ENCODE measurements at places on chromosomes 7 and 10.

DNA sequence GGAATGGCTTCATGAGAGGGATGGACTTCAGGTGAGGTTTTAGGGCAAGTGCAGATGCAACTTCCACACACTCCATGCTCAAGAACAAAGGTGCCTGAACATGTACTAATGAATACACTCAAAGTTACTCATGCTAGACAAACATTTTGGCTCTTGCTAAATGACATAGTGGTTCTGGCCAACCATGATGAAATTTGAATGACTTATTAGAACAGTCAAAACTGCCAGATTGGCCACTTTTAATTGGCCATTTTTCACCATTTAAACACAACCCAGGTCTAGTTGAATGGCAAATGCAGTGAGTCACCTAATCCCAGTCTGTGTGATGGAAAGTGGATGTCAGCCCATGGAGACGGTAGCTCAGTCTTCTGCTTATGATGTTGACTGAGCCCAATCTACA is 4.9 kb upstream of the PTPRN2 start:
- no peak for DNase-seq

GRCh38 chr7:41069635-41070034 is 633.3 kb downstream of the INHBA start:
- DNase-seq: no peak

DNA sequence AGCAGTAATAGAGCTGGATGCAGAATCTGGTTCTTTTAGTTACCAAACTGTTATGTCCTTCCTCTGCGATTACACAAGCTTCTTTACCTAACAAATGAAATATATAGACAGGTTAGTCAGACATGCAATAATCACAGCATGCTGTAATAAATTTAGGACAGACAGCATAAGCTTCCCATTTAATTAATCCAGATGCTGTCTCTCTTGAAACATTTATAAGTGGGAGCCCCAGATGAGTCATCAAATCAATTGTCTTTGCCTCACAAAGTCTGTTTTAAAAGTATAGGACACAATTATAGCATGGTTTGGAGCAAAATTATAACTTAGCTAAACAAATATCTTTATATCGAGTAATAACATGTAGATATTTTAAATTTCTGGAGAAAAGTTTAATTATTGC is 1.6 kb downstream of the CDNF start:
- no peak for DNase-seq

DNA sequence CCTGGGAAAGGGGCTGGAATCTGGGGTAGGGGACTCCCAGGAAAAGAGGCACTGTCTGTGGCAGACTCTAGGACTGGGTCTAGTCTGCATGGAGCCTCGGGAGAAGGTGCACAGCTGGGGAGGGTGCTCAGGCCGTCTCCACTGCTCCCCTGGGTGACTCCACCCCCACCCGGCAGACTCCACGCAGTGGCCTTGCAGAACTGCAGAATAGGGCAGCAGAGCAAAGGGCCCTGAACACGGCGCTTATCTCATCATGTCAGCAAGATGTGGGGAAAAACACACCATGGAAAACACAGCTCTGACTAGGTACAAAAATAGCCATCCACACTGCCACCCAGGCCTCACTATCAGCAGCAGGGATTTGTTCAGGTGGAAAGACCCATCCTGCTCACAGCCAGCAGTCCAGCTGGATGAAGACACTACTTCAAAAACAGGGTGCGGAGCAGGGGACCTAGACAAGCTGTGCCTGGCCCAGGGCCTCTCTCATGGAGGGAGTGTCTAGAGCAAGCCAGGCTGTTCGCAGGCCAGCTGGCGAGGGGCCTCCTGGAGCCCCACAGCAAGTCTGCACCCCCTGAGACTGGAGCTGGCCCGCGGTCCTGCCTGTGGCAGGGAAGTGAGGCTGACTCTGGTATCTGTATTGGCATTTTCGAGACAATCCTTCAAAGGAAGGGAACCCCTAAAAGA is 11.7 kb downstream of the MAT1A start:
- no peak for DNase-seq

DNA sequence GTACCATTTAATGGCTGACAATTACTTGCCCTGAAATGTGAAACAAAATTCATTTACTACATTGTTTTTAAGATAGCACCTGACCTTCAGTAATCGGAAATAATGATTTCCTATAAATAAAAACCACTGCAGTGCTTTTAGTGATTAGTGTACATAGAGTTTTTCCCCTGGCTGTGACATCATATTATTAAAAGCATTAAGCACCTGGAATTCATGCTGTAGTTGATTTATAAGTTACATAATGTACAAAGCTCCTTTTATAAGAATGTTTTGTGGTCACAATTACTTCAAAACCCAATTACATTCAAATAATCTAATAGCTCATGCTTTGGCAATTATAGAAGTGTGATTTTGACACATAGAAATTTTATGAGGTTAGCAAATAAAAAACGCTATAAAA is 44.3 kb upstream of the EIF4H start:
- DNase-seq: no peak

DNA sequence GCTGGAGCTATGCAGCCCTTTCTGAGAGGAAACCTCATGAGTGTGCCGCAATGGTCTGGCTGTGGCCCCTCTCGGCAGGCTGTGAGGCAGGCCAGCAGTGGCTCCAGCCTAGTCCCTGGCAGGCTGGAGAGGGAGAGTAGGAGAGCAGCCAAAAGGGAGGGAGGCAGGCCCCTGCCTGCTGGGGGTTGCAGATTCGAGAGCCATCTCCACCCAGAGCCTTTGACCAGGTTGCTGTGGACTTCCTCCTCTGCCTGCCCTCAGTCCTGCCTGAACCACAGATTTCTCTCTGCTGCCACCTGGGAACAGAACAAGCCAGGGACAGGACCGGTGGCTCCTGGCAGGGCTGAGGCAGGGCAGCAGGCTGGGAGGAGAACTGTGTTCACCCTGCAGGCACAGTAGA is 13.9 kb downstream of the PAX2 start:
- DNase-seq: no peak

- DNase-seq: no peak
Measured at GRCh38 chr7:56105508-56105907, 768 bp downstream of the CHCHD2 start.

DNA sequence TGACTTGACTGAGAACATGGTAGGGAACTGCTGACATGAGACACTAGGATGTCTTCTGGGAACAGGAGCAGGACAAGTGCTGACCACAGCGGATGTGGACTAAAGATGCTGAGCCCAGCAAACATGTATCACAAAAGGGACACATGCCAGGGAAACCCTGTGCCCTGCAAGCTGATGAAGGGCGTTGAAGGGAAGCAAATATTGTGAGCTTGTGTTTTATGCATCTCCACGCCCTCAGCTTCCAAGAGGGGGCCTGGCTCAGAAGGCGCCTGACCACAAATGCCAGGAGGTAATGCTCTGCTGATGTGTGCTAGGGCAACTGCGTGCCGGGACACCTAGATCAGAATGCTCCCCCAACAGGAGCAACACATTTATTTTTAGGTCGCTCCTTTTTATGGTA is 207.3 kb downstream of the CXCL12 start:
- DNase-seq: no peak

DNA sequence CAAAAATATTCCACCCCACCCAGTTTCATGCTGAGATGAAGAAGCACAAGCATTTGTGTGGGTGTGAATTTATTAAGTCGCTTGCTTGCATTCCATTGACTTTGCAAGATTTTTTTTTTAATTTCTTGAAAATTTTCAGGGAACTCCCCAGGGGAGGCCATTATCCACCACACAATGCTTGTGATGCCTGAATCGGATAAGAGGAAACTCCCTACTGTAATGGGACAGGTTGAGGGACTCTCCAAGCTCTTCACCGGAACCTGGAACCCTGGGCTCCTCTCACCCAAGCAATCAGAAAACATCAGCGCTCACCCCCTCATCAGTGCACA is 153.6 kb upstream of the ZMIZ1 start:
- no peak for DNase-seq

DNA sequence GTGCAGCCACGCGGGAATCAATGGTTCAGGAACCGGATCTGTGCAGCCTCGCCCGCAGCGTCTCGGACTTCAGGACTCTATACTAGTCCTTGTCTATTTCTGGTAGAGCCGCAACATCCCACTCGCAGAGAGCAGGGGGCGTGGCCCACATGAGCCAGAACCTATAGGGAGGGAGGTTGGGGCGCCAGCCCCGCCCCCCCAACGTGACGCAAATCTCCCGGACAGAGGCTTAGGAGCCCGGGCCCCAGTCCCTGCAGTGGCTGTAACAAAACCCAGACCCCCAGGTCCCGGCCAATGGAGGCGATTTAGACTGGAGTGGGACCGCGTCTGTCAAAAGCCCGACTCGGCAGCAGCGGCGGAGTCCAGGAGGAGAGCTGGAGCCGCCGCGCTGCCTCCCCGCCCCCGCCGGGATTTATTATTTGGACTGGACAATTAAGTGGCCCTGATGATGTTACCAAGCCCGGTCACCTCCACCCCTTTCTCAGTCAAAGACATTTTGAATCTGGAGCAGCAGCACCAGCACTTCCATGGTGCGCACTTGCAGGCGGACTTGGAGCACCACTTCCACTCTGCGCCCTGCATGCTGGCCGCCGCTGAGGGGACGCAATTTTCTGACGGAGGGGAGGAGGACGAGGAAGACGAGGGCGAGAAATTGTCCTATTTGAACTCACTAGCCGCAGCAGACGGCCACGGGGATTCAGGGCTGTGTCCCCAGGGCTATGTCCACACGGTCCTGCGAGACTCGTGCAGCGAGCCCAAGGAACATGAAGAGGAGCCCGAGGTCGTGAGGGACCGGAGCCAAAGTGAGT is at the start of gene NKX2-3:
Gene NKX2-3, plus strand, starts transcription at position 256 of the 809 bp plus-strand sequence. Its CDS starts 190 bp downstream, at position 446.
- DNase-seq: no peak

GRCh38 chr7:84665339-84665738 is 470.8 kb upstream of the SEMA3A start:
- DNase-seq: no peak

- DNase-seq: no peak
Measured at GRCh38 chr7:152158801-152159587, 133.5 kb downstream of the GALNT11 start.
